ENCODE measurements at places on chromosomes 16 and 17.

DNA sequence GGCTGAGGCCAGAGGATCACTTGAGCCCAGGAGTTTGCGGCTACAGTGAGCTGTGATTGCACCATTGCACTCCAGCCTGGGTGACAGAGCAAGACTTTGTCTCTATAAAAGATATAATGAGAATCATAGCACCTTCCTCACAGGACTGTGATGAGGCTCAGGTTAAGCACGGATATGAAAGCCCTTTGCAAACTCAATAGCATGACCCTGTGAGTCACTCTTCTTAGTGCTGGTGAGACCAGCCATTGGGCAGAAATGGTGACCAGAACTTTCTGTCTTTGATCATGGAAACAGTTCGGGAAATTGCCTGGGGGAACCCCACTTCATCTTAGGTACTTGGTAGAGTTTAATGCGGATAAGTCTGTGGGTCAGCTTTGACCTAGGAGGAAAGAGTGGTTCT lies 144.2 kb downstream of the PRKCB start:
- DNase-seq: no peak

DNA sequence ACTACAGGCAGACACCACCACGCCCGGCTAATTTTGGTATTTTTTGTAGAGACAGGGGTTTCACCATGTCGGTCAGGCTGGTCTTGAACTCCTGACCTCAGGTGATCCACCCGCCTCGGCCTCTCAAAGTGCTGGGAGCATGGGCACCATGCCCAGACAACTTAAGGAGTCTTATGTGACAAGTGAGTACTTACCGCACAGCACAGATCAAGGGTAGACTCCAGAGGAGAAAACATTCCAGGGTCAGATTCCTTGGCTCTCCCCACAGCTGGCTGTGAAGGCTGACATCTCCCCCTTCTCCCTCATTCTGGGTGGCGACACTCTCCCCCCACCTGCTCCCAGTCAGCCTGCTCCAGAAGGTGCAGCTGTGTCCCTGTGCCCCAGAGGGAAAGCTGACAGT lies 10.6 kb downstream of the ZSCAN10 start:
- DNase-seq: no peak

DNA sequence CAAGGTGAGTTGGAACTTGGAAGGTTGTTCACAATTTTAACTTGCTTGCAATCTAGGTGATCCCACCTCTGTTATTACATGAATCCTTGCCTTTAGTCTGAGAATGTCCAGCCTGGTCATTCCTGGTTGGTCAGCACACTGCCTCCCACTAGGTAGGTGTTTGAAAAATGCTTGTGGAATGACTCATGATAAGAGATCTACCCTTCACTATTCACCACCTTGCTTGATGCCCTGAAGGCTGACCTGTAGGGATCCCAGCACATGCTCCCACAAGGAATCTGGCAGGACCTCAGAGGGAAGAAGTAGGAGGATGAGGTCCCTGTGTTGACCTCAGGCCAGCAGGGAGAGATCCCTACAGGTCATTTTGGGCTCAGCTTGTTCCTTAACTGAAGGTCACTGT lies 30.2 kb upstream of the ABCA3 start:
- DNase-seq: peak; percentile 74

DNA sequence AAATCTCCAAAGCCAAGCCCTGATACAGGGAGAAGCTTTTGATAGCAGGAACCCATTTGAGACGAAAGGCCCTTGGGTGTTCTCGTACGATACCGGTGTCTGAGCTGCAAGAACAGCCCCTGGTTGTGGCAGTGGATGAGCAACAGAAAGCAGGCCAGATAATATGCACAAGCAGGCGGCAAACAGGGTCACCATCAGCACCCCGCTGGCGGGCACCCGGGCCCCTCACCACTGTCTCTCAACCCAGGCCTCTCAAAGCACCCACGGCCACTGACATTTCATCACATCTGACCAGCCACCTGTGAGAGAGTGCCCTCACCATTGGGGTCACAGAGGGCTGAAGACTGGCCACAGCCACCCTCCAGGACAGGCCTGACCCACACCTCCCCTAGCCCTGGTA lies 230.4 kb downstream of the C16orf78 start:
- DNase-seq: no peak

- DNase-seq: no peak
Observed at GRCh38 chr17:68706356-68706920, 105.3 kb upstream of the FAM20A start.

GRCh38 chr16:54282928-54283724 lies 3.5 kb downstream of the IRX3 start:
- no peak for DNase-seq

DNA sequence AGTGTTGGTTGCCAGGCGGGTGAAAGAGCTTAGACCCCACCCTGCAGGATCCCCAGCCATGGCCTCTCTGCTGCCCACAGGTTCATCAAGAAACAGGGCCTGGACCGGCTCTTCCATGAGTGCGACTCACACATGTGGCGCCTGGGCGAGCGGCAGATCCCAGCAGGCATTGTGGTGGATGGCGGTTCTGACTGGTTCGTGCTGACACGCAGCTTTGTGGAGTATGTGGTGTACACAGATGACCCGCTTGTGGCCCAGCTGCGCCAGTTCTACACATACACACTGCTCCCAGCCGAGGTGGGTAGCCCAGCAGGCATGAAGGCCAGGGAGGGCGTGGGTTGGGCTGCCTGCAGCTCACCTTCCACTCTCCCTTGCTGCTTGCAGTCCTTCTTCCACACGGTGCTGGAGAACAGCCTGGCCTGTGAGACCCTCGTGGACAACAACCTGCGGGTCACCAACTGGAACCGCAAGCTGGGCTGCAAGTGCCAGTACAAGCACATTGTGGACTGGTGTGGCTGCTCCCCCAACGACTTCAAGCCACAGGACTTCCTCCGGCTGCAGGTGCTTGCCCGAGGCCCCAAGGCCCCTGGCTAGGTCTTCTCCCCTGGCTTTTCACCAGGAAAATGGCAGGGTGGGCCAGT lies 9.9 kb downstream of the XYLT2 start:
- DNase-seq: no peak

DNA sequence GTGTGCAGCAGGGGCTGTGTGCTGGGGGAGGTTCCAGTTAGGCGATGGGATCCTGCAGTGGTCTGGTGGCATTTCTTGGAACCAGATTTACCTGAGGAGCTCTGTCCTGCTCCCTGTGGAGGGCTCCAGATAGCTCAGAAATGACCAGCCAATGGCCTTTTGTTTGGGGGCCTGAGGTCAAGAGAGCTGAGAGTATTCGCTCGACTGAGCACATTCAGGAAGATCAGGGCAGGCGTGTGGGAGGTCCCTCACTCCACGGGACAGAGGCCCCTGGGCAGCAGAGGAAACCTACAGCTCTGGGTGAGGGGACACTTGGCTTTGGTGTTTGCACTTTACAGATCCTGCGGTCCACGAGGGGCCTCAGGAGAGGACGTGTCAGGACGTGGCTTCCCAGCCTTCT lies 18.2 kb downstream of the DEF8 start:
- DNase-seq: no peak

- no peak for DNase-seq
Observed at GRCh38 chr16:85453194-85453678, 159.9 kb upstream of the GSE1 start.

DNA sequence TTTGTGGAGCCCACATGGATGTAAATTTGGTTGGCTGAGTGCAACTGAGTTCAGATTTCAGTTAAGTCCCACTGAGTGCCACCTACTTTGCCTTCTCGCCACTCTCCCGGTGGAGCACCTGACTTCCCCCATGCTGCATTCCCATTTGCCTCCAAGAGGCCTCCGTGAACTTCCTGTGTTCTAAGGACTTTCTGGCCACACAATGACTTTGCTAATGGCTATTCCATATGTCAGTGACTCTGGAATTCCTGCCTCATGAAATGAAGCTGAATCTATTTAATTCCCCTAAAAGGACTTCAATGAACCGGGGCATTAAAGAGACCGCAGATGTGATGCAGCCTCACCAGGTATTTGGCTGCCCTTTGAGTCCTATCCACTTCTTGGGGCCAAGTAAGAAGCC lies 29.9 kb downstream of the ABCC12 start:
- DNase-seq: peak; percentile 31

DNA sequence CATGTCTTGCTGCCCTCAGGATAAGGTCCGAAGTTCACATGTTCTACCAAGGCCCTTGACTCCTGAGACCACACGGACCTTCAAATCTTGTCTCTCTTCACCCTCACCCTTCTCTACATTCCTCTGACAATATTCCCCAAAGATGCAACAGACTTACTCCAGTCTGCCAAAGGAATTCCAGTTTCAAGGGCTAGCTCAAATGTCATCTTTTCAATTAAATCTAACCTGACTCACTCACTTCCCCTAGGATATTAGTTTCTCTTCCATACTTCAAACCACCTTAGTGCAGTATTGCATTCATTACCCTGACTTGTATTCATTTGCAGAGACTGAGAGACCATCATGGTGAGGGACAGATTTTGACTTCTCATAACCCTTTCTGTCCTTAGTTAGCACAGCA lies 59.6 kb upstream of the ADCY9 start:
- no peak for DNase-seq

GRCh38 chr17:30021708-30022317 lies 80.4 kb downstream of the EFCAB5 start:
- DNase-seq: peak; percentile 59

Data from kidney tubule cell (primary cell).